Karpas-422 (cell line): ENCODE measurements at places on chromosomes 1 and 21. TPM values are rescaled to one million over a fixed set of nuclear protein-coding genes. Genes with fewer than 3 reads are reported as not detected.

Gene GPR25
- total RNA-seq = not detected in 2 replicates

Gene PGLYRP3
- total RNA-seq = not detected in 2 replicates

Gene MRPS15
- total RNA-seq = 86.7 and 108 TPM in 2 replicates

- no peak for DNase-seq
Measured at GRCh38 chr1:216387782-216388181, 35.5 kb downstream of the USH2A start.

GRCh38 chr1:74952786-74953185 is 181.4 kb upstream of the LHX8 start:
- no peak for DNase-seq

- no peak for DNase-seq
Measured at GRCh38 chr1:224745394-224745793, 129.3 kb downstream of the CNIH3 start.

DNA sequence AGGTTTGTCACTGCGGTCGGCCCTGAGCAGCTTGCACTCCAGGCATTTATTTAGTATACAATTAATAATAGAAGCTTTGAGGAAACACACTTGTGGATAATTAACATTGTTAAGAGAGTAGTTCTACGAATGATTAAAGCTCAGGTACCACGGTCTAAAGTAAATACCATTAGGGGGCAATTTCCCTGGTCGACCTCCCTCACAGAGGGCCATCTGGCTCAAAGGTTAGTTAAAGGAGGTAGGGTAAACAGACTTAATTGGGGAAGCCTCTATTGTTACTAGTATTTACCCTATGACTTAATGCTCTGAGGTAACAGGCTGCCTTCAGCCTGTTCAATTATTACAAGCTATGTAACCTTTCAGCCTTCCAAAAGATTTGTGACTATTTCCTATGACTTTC is 122.3 kb upstream of the SLC44A3 start:
- no peak for DNase-seq

DNA sequence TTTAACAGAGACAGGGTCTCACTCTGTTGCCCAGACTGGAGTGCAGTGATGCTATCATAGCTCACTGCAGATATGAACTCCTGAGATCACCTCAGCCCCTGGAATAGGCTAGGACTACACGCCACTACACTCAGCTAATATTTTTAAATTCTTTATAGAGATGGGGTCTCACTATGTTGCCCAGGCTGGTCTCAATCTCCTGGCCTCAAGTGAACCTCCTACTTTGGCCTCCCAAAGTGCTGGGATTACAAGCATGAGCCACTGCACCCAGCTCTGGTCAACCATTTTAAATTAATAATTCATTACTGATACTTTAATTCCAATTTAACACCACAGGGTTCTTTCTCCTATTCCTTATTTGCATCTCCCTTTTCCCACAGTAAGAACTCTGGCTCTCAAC is 18.5 kb upstream of the EPS15 start:
- no peak for DNase-seq
